Heart left ventricle (tissue), 16 donors: ENCODE measurements at places on chromosomes 6 and 20.

DNA sequence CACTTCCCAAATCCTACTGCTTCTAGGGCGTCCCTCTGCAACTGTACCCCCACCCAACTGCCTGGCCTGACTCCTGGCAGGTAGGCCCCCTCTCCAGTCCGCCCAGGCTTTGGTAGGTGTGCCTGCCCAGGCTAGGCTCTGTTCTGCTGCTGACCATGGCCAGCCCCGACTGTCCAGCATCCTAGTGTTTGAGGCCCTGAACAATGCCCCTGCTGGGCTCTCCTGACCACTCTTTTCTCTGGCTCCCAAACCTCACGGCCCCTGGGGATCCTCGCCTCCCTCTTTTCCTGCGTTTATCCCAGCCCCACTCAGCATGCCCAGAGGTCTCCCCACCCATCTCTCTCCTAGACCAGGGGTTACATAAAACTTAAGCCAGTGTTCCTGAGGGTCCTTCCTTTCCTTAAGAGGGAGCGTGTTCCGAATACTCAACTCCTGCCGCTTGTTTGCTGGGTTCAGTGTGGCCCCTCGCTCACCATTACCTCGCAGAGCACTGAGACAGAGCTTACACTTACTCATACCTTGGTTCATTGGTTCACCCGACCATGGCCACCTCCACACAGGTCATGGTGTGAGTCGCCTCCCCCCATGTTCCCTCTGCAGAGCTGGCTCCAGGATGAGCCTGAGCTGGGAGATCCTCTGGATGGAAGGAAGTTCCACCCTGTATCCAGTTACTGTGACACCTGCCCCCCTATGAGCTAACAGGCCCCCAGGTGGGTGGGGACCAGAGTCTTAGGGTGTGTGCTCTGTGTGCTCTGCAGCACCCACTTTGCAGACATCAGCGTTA, 21.0 kb upstream of the MYT1 start:
- DNase-seq: no peak

- DNase-seq: no peak
Observed at GRCh38 chr6:52400313-52401041, 19.7 kb upstream of the EFHC1 start.

DNA sequence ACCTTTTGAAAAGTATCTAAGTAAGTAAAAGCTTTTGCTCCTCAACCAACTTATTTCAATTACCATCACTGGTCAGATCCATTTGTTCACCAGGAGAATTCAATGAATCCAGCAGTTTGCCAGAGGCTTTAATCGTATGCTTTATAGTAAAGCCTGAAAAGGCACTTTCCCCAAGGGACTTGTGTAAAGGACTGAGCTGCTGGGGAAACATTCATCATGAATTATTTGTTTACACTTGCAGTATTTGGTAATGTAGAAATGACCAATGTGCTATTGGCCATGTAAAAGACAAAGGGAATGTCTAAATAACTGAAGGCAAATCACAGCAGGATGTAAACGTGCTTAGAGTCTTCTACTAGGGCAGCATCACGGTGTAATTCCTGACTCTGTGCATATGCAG, 471.4 kb downstream of the ADGRB3 start:
- DNase-seq: no peak

DNA sequence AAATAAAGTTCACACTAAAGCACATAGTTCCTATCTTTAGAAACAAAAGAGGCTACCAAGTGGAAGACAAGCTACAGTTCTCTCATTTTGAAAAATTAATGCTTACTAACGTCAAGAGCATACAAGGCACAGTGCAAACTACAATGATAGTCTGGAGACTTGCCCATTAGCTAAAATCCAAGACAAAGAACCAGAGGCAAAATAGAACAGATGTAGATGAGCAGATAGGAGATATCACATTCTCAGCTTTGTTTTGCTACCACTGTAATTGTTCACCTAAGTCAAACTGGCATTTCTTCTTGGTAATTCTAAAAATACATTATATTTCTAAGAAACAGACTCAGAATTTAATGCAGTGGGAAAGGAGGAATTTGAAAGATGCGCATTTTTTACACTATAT, 5.2 kb downstream of the TMEM30A start:
- DNase-seq: no peak

DNA sequence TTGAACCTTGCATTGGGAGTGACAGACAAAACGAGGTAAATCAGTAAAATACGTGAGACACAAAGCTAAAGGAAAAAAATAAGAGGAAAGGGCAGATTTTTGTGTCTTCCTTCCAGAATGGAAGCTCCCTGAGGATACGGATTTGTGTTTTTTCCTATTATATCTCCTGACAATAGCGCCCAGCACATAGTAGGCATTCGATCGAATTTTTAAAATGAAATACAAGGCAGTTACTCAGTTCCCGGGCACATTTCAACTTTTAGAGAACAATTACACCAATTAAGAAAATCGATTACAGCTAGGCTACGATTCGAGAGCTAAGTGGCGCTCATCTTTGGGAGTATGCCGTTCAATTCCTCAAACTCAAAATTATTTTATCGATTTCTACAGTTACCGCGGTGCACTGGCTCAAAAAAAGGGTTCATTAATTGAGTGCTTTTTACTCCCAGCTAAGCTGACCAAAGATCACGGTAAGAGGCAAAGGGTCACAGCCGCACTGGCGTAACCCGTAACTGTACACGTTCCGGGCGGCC, 443 bp downstream of the RMND1 start:
- no peak for DNase-seq

DNA sequence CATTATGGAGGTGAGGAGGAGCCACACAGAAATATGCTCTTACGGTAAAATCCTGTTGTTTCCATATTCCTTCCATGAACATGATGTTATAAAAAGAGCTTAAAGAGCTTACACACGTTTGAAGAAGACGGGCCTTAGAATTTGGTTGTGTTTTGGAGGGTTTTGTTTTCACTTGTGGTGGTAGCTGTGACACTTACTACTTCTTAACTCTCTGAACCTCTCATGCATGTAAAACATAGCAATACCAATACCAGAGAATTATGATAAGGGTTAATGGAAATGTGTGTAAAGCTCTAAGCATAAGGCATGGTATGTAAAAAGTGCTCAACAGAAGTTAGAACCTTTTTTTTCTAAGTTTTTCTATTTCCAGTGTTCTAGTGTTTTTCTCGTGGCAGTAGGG, 256.1 kb upstream of the KCNQ5 start:
- DNase-seq: no peak

- DNase-seq: no peak
Observed at GRCh38 chr6:17336425-17336824, 55.3 kb downstream of the RBM24 start.
